ENCODE measurements at places on chromosomes 12 and 14. TPM values are rescaled to one million over a fixed set of nuclear protein-coding genes. Genes with fewer than 3 reads are reported as not detected.

GRCh38 chr14:103897075-103897947 lies 30.9 kb upstream of the TDRD9 start:
- DNase-seq = peak; percentile 96

DNA sequence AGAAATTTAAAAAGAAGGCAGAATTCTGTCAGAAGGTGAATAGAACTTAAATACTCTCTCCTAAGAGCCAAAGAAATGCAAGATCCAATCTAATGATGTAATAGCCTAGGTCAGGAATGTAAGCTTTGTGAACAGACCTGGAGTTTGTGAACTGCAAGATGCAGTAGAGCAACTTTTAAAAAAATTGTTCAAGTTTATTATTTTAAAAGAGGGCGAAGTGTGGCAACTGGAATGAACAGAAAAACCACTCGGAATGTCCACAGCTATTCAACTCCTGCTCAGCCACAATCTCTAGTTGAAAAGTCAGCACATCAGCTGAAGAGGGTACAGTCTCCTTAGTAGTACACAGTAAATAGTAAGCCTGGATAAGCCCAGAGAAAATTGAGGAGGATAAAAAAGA lies 228.8 kb downstream of the PPFIA2 start:
- DNase-seq = no peak

DNA sequence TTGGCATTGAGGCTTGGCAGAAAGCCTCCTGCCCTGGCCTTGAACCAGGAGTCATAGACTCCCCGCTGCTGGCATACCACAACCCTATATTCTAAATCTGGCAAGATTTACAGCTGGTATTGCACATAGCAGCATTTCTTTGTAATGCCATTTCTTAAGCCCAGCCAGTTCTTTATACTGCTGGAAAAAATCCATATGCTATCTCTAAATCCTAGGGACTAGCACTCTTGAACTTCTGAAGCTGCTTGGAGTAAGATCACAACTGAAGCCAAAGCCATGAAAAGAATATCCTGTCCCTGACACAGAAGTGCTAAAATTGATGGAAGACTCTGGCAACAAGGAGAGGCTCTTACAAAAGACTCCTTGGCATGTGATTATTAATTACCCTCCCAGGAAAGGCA lies 89.3 kb downstream of the KCNC2 start:
- DNase-seq = peak; percentile 54

The RBM23 gene
- polyA plus RNA-seq = 44.8 TPM

The PLEKHD1 gene
- 3.4 TPM for polyA plus RNA-seq

- no peak for DNase-seq
Measured at GRCh38 chr12:31999692-32000091, 40.5 kb downstream of the RESF1 start.

GRCh38 chr14:91332171-91332985 lies 85.2 kb downstream of the CCDC88C start:
- DNase-seq = no peak

The ESR2 gene
- polyA plus RNA-seq = not detected

The CEBPE gene
- polyA plus RNA-seq = not detected

DNA sequence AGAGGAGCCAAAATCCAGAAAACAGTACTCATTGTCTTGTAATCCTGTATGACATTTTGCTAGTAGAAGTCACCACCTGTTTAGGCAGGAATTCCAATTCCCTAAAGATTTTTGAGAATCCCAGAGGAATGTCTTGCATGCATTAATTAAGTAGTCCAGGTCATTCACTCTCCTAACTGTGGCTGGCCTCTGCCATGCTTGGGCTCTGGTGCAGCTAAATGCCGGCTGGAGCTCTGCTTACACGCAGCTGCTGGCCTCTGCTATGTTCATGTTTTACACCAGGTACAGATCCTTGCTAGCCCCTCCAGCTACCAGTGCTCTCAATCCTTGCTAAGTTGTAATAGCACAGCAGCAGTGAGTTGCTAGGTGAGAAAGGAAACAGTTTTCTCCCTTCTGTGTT lies 16.3 kb upstream of the HIF1A start:
- peak; percentile 51 for DNase-seq

- no peak for DNase-seq
Measured at GRCh38 chr14:22251090-22251489, 337.9 kb downstream of the DAD1 start.

- peak; percentile 38 for DNase-seq
Measured at GRCh38 chr12:125187148-125187745, 122.0 kb downstream of the AACS start.

GRCh38 chr12:25320123-25321006 lies 69.6 kb upstream of the KRAS start:
- no peak for DNase-seq

The CSRP2 gene
- polyA plus RNA-seq = 189 TPM

- no peak for DNase-seq
Measured at GRCh38 chr12:104630230-104630670, 173.5 kb downstream of the CHST11 start.

- DNase-seq = no peak
Measured at GRCh38 chr12:81078469-81079196, 754 bp downstream of the ACSS3 start.

The NFKBIA gene
- polyA plus RNA-seq = 131 TPM

- DNase-seq = no peak
Measured at GRCh38 chr12:131606218-131606901, 104.5 kb upstream of the SFSWAP start.

- DNase-seq = no peak
Measured at GRCh38 chr12:27575762-27576118, 51.7 kb downstream of the PPFIBP1 start.

The KERA gene
- not detected for polyA plus RNA-seq

The TBPL2 gene
- polyA plus RNA-seq = not detected

The IAPP gene
- polyA plus RNA-seq = not detected

GRCh38 chr12:109459247-109459646 lies 17.9 kb downstream of the KCTD10 start:
- DNase-seq = no peak

DNA sequence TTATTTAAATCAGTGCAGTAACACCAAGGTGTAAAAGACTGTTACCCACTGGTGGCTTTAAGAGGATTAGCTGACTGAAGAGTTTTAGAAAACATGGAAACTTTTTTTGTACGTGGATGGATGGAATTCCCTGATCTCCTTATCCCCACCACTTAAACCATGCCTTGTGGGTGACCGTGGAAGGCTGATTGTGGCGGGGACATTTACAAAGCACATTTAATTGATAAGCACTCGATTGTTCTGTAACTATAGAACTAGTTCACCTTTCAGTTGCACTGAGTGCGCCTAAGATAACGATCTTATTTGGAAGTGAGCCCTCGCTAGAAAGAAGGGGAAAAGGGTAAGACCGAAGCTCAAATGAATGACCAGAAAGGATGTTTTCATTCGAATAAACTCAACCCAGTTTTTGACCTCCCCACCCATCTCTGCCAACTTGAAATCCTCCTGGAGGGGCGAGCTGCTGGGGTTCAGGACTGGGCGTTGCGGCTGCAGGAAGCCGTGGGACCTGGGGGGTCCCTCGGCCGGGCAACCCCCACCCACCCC lies 688 bp upstream of the RASSF3 start:
- no peak for DNase-seq

DNA sequence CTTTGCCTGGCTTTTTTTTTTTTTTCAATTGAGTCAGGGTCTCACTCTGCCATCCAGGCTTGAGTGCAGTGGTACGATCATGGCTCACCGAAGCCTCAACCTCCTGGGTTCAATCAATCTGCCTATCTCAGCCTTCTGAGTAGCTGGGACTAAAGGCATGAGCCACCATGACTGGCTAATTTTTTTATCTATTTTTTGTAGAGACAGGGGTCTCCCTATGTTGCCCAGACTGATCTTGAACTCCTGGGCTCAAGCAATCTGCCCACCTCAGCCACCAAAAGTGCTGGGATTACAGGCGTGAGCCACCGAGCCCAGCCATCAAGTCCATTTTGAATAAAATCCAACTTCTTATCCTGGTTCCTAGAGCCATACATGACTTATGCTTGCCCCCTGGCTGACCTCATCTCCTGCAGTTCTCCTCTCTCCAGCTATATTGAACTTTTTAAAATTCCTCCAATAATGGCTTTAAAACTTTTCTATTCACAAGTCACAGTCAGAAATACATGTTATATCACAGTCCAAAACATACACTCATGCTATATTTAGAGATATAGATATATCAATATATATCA lies 10.4 kb upstream of the RND1 start:
- no peak for DNase-seq

The SLC2A3 gene
- polyA plus RNA-seq = 12.1 TPM

GRCh38 chr12:81203671-81204204 lies 125.9 kb downstream of the ACSS3 start:
- no peak for DNase-seq

The TAS2R9 gene
- not detected for polyA plus RNA-seq

The COL2A1 gene
- polyA plus RNA-seq = not detected

GRCh38 chr14:75738192-75738591 lies 77.1 kb downstream of the TTLL5 start:
- DNase-seq = no peak

DNA sequence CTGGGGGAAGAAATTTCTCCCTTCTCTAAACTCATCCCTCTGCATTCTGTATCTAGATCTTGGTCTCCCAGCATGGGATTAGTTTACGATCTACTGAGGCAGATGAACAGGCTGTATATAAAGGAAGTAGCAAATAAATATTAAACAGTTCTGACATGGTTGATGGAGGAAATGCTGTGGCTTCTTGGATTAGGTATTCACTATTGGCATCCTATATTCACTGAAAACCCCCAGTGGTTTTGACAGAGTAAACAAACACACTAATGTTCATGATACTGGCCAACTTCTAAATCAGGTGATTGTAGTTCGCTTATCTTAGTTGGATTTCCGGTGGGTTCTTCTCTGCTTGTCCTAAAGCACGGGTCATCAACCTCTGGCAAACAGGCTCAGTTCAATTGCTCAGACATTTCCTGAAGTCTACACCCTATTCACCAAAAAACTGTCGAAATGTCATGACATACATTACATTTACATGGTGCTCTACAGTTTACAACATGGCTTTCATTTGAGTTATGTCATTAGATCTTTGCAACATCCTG lies 433.9 kb downstream of the EGLN3 start:
- no peak for DNase-seq

DNA sequence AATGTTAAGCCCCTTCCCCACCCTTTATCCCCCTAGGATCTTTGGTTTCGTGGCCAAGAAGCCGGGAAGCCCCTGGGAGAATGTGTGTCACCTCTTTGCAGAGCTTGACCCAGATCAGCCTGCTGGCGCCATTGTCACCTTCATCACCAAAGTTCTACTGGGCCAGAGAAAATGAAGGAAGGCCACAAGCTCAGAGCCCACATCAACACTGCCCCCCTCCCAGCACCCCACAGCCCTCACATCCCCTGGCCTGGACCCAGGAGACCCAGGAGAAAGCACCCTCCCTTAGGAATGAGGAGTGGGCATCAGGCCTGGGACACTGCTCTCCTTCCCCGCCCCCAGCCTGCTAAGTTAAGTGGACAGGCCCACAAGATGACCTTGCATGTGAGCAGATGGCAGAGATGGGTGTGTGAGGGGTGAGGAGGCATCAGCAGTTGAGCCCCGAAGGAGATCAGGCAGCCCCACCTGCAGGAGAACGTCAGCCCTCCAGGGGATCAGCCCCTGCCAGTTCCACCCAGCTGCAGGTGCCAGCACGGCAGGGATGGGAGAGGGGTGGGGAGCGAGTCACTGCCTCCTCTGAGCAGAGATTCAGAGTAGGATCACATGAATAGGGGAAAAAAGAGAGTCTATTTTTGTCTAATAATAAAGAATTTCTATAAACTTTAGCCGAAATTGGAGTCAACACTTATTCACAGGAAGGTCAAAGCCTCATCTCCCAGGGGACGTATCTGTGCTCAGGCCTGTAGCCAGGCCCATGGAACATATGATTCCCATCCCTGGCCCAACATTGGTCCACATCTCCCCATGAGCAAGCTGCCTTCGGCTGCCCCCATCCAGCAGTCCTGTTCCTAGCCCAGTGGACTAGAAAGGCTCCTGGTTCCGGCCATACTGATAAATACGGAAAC lies 14.1 kb downstream of the TNS2 start:
- no peak for DNase-seq

The PLD4 gene
- polyA plus RNA-seq = not detected

DNA sequence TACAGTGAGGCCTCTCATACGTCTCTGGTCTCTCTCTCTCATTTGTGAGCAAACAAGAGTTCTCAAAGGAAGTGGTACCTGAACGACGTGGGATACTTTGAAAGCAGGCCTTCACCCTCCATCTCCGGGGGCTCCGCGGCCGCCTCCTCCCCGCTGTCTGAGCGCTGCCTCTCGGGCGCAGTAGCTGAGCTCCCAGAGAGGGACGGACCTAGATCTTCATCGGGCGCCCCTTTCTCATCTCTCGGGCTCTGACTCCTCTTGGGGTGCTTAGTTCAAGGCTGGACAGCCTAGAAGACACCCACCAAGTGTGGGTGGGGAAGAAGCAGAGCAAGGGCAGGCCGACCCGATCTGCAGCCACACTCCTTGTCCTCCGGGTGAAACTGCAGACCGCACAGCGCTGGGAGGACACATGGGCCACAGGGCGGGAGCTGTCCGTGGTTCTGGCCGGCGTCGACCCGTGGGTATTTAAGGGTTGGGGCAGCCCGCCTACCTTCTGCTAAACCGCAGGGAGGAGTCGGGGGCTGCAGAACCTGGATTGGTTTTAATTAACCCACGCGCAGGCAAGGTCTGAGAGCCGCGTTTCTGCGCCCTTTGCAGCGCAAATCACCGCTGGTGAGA lies 92.7 kb downstream of the PAH start:
- peak; percentile 90 for DNase-seq

DNA sequence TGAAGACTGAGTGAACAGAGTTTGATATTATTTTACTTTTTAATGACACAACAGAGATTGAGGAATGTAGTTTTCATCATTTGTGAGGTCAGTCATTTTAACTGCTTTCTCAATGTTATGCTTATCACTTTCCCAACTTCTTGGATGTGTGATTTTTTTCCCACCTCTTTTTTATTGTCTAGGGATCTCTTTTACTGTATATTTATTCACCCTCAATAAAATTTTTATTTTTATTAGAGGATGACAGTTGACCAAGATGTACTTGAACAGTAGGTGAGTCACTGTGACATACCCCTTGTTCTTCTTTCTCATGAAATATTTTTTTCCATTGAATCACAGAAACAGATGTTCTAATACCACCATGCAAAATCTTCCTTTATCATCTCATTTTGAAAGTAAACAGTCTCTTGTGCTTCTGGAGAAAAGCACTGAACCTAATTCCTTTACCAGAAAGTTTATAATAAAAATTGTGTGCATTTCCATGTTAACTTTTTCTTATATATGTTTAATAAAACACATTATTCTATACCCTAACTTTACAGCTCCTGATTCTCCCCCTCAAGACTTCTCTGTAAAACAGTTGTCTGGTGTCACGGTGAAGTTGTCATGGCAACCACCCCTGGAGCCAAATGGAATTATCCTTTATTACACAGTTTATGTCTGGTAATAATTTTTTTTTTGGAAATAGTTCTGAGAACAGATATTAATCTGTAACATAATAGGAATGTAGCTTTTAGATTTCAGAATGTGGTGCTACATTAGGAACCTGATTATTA lies 65.9 kb downstream of the PTPRQ start:
- peak; percentile 62 for DNase-seq

Measured in kidney (tissue), 22 donors.